Neural progenitor cell (in vitro differentiated cells): ENCODE measurements at places on chromosomes 11 and 22. TPM values are rescaled to one million over a fixed set of nuclear protein-coding genes. Genes with fewer than 3 reads are reported as not detected.
A peak's percentile ranks its signal among the peaks of the same experiment; 100 is the strongest.

- no peak for DNase-seq
- no peaks in the 10 kb centered on the region for H3K27me3 ChIP-seq
- no peak overlapping the region for H3K4me3 ChIP-seq
- peaks cover 37% of the 10 kb centered on the region for H3K4me1 ChIP-seq
- H3K27ac ChIP-seq = no peak overlapping the region
Measured at GRCh38 chr22:42963231-42963595, 51.7 kb downstream of the PACSIN2 start.

DNA sequence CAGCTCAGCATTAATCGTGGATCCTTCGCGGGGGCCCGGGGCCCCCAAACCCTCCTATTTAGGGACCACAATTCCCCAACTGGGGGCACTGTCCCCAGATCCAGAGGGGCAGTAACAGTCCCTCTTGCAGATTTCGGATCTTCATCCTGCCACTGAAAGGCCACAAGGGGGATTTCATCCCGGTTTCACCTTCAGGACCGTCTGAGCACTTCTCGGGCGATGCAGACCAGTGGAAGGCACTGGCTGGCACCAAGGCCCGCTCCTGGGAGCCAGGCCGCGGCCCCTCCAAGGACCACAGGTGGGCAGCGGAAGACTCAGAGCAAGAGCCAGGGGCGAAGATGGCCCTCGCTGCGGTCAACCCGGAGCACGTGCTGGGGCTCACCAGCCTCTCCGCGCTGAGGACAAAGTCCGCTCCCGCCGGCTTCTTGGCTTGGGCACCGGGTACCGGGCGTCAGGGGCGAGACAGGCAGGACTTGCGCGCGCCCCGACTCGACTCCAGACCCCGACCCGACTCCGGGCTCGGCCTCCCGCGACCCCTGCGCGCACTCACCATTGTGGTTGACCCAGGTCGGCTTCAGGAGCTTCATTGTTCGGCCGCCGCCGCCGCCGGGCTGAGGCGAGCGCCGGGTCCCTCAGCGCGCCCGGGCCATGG, 517 bp downstream of the HIRA start:
- DNase-seq = peak; percentile 72
- no peaks in the 10 kb centered on the region for H3K27me3 ChIP-seq
- H3K27ac ChIP-seq = peak overlapping the region; percentile 42
- H3K36me3 ChIP-seq = no peaks in the 10 kb centered on the region

OR52N4 gene
- total RNA-seq = 0.12 TPM in 1 of 2 replicates, not detected in the other

GSTT2 gene
- not detected in 2 replicates for total RNA-seq

- peaks cover 26% of the 10 kb centered on the region for H3K4me1 ChIP-seq
- no peak overlapping the region for H3K4me3 ChIP-seq
Measured at GRCh38 chr11:134040386-134041302, 28.2 kb upstream of the JAM3 start.

NXPE4 gene
- not detected in 2 replicates for total RNA-seq

DNA sequence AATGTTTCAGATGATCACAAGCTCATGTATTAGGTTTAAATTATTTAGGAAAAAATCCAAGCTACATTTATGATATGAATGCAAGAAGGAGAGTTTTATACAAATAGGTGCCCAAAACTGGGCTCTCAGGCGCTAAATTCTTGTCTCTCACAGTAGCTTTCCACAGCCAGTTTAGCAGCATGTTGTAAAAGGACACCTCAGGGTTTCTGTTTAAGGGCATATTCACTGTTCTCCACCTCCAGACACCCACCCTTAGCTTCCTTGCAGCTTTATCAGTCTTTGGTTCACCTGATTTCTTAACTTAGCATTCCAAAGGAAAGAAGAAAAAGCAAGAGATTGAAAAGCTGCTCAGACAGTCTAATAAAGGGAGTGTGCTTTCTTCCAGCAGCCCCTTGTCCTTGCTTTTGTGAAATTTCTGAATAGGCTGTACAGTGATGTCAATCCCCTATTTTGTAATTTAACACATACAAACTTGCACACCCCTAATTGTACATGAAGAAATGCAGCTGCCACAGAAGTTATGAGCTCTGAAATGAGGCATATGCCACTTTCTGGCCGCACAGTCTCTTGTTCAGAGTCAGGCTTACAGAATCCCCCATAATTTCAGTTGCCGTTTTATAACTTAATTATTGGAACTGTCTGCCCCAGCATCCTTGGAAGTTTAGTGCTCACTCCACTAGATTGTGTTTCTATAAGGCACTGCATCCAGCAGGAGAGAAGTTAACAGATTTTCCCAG, 262.1 kb downstream of the DDX10 start:
- no peaks in the 10 kb centered on the region for H3K27me3 ChIP-seq
- no peak overlapping the region for H3K4me3 ChIP-seq
- H3K27ac ChIP-seq = peak overlapping the region; percentile 18
- H3K36me3 ChIP-seq = no peaks in the 10 kb centered on the region

DNA sequence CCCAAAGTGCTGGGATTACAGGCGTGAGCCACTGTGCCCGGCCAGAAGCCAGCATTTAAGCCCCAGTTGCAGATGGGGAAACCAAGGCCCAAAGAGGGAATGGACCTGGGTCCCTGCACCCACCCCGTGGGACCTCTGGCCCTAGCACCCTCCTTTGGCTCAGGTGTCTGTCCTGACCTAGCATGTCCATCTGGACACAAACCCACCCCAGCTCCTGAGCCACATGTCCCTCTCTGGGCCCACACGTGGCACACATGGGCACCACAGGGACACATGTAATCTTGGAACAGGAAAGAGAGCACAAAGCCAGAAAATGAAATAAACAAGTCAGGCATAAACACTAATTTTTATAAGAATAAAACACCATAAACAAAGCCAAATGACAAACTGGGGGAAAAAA, 9.6 kb downstream of the GGT5 start:
- no peak overlapping the region for H3K27ac ChIP-seq
- no peaks in the 10 kb centered on the region for H3K36me3 ChIP-seq
- no peak overlapping the region for H3K4me3 ChIP-seq
- DNase-seq = no peak
- H3K4me1 ChIP-seq = peaks cover 6% of the 10 kb centered on the region
- no peaks in the 10 kb centered on the region for H3K27me3 ChIP-seq

- no peaks in the 10 kb centered on the region for H3K36me3 ChIP-seq
- no peaks in the 10 kb centered on the region for H3K4me1 ChIP-seq
- H3K27ac ChIP-seq = no peak overlapping the region
- no peak overlapping the region for H3K4me3 ChIP-seq
- H3K27me3 ChIP-seq = no peaks in the 10 kb centered on the region
Measured at GRCh38 chr11:76972051-76972450, 62.1 kb upstream of the B3GNT6 start.

DNA sequence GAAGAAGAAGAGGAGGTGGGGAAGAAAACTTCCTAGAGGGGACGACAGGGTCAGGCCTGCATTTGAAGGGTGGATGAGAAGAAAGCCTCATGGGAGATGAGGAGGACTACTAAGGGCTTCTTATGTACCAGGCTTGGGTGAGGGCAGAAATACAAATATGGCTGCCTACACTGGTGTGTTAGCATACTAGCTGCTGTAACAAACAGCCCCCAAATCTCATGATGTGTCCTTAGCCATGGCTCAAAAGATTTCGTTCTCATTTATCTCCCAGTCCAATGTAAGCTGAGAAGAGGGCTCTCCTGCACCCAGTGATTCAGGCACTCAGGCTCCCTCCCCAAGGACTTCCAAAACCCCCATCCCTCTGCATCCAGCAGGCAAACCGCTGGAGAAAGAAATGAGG, 11.6 kb upstream of the MB start:
- H3K36me3 ChIP-seq = no peaks in the 10 kb centered on the region
- no peak overlapping the region for H3K27ac ChIP-seq
- DNase-seq = no peak
- no peak overlapping the region for H3K4me3 ChIP-seq

DNA sequence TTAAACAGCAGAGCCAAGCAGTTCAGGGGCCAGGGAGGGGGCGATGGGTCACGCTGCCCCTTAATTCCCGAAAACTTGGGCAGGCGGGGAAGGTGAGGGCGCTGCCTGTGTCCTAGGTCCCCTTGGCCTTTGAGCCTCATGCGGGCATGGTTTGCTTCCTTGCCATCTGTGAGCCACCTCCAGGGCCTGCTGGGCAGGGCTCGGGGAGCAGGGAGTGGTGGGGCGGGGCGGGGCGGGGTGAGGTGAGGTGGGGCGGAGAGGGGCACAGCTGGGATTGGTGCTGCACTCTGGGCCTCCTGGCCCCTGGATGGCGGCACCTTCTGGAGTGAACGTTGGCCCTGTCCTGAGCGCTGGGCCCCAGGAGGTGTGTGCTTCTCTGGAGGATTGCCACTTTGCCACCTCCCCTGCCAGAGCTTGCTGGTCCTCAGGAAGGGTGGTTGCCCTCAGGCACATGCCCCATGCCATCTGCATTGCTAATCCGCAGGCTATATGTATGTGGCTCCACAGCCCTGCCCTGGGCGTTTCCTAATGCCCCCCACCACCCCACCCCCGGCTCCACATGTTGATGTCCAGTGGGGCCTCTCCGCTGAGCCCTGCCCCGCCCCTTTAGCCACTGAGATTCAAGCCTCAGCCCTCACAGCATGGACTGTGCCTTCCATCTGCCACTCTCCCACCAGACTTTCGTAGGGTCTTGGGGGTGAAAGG, 352.5 kb downstream of the TBC1D22A start:
- no peaks in the 10 kb centered on the region for H3K27me3 ChIP-seq
- no peaks in the 10 kb centered on the region for H3K4me1 ChIP-seq
- no peaks in the 10 kb centered on the region for H3K36me3 ChIP-seq
- H3K4me3 ChIP-seq = no peak overlapping the region

GRCh38 chr11:69233744-69234570, 60.0 kb upstream of the MYEOV start:
- DNase-seq = peak; percentile 47
- no peaks in the 10 kb centered on the region for H3K27me3 ChIP-seq
- H3K4me3 ChIP-seq = no peak overlapping the region
- H3K36me3 ChIP-seq = no peaks in the 10 kb centered on the region

DNA sequence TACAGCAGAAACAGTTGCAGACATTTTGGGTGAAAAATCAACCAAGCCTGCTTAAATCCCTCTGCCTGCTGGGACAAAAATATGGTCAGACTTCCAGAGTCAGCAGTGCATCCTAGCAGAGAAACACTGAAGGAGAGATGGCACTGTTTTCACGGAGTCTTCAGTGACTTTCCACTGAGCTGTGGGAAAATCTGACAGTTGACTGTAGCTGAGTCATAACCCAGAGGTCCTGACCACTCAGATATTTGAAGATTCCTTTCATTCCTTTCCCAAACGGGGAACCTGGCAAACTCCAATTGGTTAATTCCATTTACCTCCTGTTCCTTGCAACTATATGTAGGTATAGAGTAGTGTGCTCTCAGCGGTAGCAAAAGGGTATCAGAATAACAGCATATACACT, 20.9 kb upstream of the UPB1 start:
- no peak overlapping the region for H3K27ac ChIP-seq
- no peaks in the 10 kb centered on the region for H3K36me3 ChIP-seq
- no peak for DNase-seq
- no peaks in the 10 kb centered on the region for H3K27me3 ChIP-seq
- H3K4me3 ChIP-seq = no peak overlapping the region
- H3K4me1 ChIP-seq = no peaks in the 10 kb centered on the region

RFPL2 gene
- 0.12 and 1.8 TPM in 2 replicates for total RNA-seq

IFITM1 gene
- 13.3 and 48.6 TPM in 2 replicates for total RNA-seq

SLC6A5 gene
- total RNA-seq = not detected in 2 replicates

GRCh38 chr22:42214633-42215415, 55.6 kb downstream of the TCF20 start:
- H3K36me3 ChIP-seq = no peaks in the 10 kb centered on the region
- no peaks in the 10 kb centered on the region for H3K27me3 ChIP-seq
- H3K27ac ChIP-seq = no peak overlapping the region
- no peak overlapping the region for H3K4me3 ChIP-seq

DNA sequence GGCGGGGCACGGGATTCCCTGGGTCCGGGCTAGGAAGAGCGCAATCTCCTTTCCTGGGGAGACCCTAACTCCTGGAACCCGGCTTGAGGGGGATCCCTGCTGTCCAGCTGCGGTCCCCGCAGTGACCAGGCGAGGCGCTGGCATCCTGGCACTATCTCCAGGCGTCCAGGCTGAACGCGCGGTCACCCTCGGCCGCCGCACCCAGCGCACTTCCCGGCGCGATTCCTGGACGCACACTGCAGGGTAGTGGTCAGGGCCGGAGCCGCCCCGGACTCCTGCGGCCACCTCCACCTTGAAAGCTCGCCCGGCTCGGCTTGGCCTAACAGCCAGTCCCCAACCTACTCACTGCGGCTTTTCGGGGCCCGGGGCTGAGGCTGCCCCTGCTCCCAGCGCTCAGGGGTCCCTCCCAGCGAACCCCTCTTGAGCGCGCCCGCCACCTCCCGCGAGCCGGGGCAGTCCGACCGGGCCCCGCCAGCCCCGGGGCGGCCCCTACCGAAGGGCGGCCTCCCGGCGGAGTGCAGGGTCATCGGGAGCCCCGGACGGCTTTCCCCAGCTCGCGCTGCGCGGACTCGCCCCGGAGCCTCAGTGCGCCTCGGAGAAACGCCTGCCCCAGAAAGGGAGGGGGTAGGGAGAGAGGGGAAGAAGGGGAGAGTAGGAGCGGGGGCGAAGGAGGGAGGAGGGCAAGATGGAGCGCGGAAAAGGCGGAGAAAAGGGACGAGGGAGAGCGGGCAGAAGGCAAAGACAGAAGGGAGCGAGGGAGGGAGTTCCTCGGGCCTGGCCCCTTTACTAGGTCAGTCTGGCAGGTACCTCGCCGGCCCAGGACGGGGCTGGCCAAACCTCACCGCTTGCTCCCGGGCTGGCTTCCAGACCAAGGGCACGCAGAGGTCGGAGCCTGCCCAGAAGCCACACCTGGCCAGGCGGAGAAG, 1.0 kb downstream of the POU2AF3 start:
- H3K27ac ChIP-seq = no peak overlapping the region
- peaks cover 58% of the 10 kb centered on the region for H3K27me3 ChIP-seq
- H3K4me3 ChIP-seq = peak overlapping the region; percentile 85

- DNase-seq = no peak
- no peak within 1 kb of the TSS for H3K27ac ChIP-seq
- H3K4me1 ChIP-seq = peaks cover 29% of the 10 kb centered on the region
- H3K4me3 ChIP-seq = no peak within 1 kb of the TSS
Measured at GRCh38 chr11:2171591-2172003, at the start of gene TH. TSS of gene TH (minus strand) at chr11:2171815. CDS start at chr11:2171786, 29 bp downstream.

DNA sequence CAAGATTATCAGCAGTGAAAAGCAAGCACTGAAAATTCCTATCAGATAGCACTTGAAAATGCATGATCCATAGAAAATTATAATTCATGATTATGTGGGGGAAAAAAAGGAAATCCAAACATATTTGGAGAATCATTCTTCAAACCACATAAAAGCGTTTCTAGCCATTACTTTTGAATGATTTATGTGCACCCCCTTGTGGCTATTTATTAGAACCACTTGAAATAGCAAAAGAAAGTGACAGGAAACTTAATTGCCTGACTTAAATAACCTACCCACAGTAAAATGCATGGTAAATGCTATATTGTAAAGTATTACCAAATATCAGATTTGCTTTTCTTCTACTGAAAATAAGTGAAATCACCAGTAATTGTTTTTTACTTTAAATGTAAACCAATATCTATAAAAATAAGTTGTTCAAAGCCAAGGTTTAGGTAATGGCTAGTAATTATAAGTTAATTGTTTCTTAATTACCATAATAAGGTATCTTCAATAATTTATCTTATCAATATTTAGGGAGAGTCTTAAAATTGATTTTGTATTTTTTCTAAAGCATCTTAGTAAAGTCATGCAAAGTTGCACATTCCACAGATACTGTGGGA, 168.5 kb downstream of the ARHGAP42 start:
- no peaks in the 10 kb centered on the region for H3K27me3 ChIP-seq
- H3K36me3 ChIP-seq = no peaks in the 10 kb centered on the region
- H3K4me3 ChIP-seq = no peak overlapping the region
- no peak overlapping the region for H3K27ac ChIP-seq
- peak; percentile 60 for DNase-seq
